DMS 273 treated with DMSO at 0.1 percent for 48 hours (cell line): ENCODE measurements at places on chromosomes 5 and 9.

- DNase-seq = no peak
These were observed 2331.9 kb downstream of the MAT2B start for GRCh38 chr5:165837286-165837685.

DNA sequence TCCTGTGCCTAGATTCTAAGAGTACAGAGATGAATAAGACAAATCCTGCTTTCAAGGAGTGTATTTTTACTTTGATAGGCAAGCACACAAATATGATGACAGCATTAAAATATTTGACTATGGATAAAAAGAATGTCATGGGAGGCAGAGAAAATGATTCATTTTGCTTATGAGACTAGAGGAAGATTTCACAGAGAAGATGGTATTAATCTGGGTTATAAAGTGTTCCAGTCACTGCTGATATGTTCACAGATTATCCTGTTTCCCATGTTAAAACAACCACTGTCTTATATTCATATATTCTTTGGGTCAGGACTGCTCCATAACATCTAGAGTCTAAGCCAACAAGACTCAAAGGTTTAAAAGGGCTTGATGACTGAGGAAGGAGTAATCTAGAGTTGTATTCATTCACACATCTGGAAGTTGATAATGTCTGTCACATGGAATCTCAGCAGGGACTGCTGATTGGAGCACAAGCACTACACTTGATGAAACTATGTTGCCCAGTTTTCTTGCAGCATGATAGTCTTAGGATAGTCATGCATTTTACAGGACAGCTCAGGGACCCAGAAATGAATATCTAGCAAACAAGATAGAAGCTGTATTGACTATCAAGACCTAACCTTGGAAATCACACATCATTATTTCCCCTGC is 79.3 kb downstream of the STARD4 start:
- DNase-seq = no peak

DNA sequence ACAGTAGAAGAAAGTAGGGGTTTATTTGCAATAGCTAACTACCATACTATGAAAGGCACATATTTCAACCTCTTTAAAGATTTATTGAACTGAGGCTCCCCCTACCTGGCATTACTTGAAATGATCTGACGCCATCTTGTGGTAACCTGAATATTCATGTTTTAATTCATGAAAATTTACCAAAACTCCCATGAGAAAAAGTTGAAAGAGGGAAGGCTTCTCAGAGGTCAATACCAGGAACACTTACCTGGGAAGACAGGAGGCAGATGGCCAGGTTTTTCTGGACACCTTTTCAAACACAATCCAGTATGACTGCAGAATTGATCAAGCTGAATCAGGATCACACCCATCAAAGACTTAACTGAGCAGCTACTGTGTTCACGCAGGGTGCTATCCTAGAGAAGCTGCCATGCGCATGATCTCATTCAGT is 9.4 kb downstream of the PRELID2 start:
- peak; percentile 25 for DNase-seq

DNA sequence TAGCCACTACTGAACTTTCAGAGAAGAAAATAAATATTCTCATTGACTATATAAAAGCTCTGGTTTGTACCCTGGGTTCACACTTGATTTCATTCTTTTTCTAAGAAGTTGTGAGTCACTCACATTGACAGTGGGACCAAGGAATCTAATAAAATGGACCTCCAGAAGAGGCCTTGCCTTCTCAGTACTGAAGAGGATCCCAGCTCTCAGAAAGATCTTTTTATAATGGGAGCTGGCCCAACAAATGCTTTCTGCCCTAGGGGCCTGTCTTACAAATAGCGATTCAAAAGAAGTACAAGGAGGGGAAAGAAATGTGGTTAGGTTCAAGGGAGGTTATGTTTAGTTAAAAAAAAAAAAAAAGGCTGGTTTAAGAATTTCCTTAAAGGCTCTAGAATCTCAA is 237.9 kb downstream of the ISL1 start:
- no peak for DNase-seq

GRCh38 chr9:20754556-20754955 is 70.5 kb downstream of the FOCAD start:
- DNase-seq = no peak

DNA sequence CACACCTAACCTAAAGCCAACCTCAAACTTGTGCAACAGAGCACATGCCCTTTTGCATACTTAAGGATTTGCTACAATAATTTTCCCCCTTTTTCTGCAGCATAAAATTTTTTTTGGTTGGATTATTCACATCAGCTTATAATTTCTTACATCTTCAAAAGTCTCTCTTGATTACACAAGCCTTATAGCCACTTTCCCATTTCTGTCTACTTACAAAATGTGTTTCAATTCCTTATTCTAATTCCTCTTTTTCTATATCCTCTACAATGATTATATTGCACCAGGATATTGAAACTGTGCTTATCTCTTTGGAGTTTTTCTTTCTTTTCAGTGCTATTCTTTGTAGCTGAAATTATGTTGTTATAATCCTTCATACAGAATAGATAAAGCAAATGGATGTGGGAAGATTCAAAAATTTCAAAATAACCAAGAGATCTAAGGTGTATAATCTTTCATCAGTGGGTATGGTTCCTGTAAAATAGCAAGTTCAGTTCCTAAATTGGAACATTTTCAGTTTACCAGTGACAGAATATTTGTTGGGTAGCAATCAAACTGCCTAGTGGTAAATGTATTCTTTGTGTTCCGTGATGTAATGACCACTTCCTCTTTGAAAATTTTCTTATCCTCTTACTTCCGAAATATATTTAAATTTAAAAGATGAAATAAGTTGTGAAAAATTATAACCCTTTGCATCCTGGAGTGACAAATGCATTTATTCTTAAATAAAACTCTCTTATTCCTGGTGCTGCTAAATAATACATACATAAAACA is 386.8 kb upstream of the CHD1 start:
- DNase-seq = no peak

DNA sequence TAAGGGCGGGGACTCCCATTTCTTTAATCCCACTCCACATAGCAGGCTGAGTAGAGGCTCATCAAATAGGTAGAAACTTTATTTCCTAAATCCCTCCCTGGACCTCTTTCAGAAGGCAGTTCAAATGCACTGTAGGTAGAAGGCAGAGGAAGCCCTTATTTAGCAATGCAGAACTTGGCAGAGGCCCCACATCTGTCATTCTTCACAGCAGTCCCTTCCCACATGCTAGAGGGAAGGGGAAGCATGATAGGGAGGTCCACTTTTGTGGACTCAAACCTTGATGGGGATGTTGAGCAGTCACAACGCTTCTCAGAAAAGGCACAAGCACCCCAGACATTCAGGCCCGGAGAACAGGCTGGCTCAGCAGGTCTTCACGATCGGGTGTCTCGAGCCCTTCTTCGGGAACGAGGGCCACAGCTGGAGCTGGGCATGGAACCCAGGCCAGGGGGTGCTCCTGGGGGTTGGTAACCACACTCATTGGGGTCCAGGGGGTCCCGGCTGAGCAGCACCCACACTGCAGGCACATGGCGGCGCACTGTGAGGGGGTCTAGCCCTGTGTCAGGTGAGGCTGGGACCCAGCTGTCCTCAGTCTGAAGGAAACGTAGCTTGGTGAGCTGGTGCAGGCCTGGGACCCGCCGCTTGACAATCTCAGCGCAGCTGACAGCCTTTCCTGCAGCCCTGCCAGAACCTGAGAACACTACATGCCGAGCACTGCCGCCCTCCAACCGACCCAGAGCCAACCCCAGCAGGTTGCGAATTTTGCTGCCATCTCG is 1.3 kb downstream of the RPP25L start:
- DNase-seq = no peak

DNA sequence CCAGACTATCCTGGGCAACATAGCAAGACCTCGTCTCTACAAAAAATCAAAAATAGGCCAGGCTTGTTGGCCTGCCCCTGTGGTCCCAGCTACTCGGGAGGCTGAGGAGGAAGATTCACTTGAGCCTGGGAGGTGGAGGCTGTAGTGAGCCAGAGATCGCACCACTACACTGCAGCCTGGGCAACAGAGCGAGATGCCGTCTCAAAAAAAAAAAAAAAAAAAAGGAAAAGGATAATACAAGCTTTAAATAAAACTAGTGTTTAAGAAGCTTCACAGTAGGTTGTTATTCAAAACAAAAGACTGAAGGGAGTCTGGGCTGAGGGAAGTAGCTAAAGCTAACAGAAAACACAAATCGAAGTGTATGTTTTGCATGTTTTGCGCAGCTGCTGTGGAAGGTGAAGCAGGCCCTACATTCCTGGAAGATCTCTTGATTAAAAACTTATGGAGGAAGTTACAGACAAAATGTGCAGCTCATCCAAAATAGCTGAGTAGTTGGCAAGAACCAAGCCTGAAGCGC is 581 bp upstream of the C9orf40 start:
- DNase-seq = no peak

DNA sequence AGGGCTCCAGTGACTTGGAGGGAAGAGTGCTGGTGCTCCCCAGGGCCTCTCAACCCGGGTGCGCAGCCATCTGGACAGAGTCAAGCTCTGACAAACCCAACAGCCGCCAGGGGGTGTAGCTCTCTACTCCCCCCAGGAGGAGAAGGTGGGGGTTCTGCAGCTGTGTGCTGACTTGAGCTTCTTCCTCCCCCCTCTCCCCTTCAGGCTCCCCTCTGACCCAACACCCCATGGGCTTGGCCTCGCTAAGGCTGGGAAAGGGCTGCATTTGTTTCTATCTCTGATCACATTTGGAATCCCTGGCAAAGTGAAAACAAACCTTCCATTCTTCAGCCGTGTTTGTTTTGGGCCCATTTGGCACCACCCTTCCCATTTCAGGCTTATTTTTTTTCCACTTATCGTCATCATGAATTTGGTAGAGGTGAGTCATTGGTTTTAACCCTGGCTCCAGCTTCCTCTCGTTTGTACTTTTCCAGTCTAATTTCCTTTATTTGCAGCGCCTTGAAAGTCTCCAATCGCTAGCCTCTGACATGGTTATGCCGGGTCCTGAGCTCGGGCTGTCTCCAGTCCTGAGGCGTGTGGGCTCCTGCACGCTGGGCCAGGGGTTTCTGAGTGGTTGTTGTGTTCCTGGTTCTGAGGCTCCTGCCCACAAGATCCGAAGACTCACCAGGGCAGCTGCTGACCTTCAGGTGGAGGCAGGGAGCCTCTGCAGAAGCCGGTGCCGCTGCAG is 36.1 kb downstream of the DAP start:
- no peak for DNase-seq

DNA sequence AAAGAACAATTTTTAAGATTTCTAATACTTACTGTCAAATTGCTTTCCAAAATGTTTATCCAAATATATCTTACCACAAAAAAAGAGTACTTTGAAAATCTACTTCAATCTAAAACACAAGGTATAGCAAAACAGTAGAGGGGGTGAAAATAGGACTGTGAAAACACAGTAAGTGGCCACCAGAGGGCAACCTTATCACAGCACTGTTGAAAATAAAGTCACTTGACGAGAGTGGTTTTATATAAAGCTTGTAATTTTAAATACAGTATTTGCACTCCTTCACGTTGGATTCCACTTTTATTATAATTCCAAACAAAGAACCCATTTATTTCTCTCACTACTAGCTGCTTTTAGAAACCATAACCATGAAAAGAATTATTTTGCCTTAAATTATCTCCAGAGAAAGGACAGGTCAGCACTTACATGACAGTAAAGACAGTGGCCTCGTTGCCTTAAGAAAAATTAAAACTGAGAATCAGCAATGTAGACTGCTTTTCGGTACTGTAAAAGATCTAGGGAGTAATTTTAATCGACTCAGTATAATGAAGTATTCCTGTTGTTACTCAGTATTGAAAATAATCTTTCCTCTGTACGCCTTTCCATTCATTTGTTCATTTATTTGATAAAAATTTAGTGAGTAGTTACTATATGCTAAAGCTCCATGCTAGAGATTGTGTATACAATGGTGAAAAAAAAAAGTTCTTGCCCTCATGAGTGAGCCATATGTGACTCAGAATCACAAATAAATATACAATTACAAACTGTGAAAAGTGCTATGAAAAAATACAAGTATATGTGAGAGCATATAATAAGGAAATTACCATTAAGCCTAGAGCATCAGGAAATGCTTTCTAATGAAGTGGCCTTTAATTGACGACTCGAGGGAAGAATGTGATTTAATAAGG is 40.0 kb upstream of the CDK5RAP2 start:
- DNase-seq = peak; percentile 32

DNA sequence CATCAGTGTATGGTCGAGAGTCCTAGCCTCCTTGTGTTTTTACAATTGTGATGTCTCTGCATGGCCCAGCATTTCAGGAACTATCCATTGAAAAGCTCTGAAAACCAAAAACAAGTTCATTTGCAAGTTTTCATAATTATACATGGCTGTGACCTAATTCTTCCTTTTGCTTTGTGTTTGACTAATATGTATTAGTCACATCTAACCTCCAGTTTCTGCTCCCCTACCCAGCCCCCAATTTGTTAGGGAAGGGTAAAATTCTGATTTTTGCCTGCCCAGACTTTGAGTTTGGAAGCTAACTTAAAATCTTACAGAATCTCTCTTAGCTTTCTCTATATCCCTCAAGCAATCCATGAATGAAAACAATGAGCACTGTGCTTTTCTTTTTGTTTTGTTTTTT is 128.2 kb upstream of the SEMA6A start:
- no peak for DNase-seq

DNA sequence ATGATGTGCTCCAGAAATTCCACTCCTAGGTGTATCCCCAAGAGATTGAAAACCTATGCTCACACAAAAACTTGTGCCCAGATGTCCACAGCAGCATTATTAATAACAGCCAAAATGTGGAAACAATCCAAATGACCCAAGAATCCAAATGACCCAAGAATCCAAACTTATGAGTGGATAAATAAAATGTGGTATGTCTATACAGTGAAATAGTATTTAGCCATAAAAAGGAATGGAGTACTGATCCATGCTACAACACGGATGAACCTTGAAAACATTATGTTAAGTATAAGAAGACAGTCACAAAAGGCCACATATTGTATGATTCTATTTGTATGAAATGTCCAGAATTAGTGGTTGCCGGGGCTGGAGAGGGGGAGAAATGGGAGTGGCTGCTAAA is 80.3 kb downstream of the PSD2 start:
- no peak for DNase-seq

- no peak for DNase-seq
These were observed 124.6 kb upstream of the MTAP start for GRCh38 chr9:21677834-21678233.

GRCh38 chr5:79932510-79933504 is 58.3 kb downstream of the MTX3 start:
- peak; percentile 75 for DNase-seq
